ENCODE measurements at places on chromosomes 3 and 15.

DNA sequence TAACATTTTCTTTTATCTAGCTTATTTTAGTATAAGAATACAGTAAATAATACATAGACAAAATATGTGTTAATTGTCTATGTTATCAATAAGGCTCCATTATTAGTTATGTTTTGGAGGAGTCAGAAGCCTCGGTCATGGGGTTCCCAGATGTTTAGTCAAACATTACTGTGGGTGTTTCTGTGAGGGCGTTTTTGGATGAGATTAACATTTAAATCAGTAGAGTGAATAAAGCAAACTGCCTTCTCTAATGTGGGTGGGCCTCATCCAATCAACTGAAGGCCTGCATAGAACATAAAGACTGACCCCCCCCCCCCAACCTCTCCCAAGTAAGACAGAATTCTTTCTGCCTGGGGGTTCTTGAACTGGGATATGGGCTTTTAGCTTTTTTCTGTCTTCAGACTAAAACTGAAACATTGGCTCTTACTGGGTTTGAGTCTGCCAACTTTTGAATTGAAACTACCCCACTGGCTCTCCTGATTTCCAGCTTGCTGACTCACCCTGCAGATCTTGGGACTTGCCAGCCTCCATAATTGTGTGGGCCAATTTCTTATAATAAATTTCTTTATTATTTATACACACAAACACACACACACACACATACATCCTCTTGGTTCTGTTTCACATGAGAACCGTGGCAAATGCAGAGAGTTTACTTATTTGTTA lies 192.0 kb downstream of the TPRG1 start:
- DNase-seq = peak; percentile 50

DNA sequence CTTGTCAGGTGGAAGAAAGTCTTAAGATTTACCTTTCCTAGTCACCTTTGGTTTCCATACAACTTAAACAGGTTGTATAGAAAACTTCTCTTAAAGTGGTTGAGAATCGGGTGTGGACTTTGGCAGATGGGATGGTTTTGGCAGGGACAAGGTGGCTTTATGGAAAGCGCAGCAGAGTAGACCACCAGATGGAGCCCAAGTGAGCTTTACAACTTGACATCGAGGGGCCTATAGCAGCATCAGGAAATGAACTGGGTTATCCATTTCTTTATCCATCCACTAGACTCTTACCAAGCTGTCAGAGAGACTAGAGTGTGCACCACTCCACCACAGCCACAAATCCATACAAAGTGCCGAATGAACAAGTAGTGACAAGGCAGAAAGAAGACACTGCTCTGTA lies 85.3 kb upstream of the MBNL1 start:
- DNase-seq = peak; percentile 48

DNA sequence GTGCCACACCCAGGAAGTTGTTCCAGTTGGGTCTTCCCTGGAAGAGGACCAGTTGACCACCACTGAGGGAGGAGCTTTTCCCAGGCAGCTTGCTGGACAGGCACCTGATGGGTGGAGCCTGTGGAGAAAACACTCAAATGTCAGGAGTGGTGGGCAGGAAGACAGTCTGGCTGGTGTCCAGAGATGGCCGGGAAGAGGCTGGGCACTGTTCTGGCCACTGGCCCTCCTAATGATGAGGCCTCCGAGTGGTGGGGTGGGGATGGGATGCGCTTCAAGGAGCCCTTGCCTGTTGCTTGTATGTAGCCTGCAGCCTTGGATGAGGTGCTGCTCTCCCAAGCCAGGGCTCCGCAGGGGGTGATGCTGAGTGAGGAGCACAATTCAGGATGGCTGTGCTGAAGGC lies 12.3 kb downstream of the PLEKHO2 start:
- peak; percentile 29 for DNase-seq

DNA sequence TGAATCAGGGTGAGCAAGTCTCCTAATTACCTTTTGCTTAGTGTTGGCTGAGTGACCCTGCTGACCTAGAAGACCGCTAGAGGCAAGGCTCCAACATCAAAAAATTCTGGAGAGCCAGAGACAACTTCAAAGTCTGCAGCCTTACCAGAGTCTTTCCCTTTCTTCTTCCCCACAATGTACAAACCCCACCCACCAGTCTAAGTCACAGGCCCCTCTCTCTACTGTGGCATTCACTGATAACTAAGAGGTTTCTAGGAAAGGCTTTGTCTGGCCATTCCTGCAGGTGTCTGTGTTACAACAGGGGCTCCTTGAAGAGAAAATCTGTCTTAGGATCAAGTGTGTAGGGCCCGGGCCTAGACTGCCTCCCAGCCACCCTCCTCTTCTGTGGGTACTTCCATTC lies 525 bp downstream of the MYH15 start:
- DNase-seq = no peak

DNA sequence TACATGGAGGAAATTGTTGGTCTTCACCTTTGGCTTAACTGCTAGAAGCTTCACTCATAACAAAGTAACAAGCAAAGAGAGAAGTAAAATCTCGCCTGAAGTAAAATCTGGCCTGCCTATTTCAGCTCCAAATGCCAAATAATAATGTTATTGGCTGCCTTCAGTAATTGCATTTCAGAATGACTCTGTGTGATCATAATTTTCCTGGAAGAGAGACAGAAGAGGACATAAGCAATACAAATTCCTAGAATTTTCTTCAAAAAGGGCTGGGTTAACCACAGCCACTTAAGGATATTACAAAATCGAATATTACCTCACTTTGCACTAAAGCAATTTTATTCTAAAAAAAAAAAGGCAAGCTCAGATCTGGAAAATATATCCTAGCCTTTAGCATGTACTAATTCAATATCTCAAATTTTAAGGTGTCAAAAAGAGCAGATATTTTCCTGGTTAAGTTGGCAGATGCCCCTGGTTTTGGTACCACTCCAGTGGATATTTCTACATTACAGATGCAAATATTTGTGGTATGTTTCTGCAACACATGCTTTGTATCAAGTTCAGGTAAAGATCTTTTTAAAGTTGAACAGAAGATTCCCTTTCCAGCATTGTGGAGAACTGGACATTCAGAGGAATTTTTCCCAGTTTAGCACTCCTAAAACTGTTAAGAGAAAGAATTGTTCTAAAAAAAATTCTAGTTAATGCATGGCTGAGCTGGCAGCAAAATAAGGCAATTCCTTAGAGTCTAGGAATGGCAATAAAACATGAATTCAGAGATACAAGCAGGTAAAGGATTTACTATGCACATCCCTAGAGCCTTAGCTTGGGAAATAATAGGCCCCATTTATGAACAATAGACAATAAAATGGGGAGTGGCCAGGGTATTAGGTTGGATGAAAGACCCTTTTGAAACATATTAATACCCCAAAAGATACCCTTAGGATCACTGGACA lies 116.7 kb downstream of the STAC start:
- peak; percentile 70 for DNase-seq

GRCh38 chr3:71421820-71422566 lies 161.5 kb downstream of the FOXP1 start:
- DNase-seq = no peak

DNA sequence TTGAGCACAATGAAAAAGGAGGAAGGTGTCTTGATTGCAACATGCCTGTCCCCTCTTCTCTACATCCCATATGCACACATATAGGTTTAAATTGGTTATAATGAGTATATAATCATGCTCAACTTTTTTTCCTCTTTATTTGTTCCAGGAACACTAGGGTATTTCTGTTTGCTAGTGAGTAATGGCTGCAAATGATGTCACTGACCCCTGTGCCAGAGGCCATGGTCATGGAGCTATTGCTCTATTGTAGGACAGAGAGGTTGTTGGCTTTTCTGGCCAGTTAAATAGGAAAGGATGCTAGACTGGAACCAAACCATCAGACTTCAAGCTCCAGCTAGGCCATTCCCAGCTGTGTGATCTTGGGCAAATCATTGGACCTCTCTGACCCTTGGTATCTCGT lies 9.6 kb downstream of the ARHGEF3 start:
- DNase-seq = no peak

DNA sequence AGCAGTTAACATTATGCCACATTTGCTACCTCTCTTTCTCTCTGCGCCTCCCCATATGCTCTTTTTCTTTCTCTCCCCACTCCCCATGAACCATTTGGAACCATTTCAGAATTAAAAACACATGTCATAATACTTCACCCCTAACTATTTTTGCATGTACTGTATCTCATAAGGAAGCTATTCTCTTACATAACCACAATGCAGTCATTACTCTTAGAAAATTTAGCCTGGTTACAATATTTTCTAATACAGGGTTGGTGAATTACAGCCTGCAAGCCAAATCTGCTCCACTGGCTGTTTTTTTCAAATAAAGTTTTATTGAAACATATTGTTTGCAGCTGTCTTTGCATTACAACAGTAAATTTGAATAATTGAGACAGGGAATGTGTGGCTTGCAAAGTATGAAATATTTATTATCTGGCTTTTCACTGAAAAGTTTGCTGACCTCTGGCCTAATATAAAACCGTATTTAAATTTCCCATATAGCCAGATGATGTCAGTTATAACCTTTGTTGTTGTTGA lies 62.8 kb downstream of the SGO1 start:
- no peak for DNase-seq

- peak; percentile 92 for DNase-seq
Measured at GRCh38 chr3:108472001-108472591, 38.3 kb downstream of the MYH15 start.

GRCh38 chr3:45055411-45056143 lies 29.5 kb downstream of the CLEC3B start:
- peak; percentile 78 for DNase-seq

GRCh38 chr3:132730891-132731580 lies 8.8 kb upstream of the NPHP3 start:
- DNase-seq = peak; percentile 63

DNA sequence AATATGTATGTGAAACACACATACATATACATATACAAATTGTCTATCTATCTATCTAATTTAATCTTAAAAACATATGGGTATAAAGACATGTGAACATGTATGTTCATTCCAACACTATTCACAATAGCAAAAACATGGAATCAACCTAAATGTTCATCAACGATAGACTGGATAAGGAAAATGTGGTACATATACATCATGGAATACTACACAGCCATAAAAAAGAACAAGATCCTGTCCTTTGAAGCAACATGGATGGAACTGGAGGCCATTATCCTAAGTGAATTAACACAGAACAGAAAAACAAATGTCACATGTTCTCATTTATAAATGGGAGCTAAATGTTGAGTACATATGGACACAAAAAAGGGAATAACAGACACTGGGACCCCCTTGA lies 5.8 kb downstream of the CCR9 start:
- no peak for DNase-seq

GRCh38 chr3:65748326-65748725 lies 290.4 kb downstream of the MAGI1 start:
- no peak for DNase-seq

DNA sequence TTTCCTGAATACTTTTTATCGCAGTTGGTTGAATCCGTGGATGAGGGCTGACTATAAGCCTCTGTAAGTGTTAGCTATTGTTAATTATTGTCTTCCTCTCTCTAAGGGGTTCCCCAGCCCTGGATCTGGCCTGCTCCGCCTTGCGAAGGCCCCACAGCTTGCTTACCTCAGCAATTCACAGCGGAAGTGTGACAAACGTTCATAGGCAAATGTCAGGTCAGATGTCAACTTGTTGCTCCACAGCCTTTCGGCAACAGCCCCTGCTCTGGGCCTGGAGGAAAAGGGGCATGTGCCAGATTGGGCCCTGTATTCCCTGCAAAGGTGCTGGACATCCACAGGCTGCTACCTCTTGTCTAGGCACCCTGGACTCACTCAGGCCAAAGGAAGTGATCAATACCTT lies 25.3 kb upstream of the CELF6 start:
- DNase-seq = no peak

DNA sequence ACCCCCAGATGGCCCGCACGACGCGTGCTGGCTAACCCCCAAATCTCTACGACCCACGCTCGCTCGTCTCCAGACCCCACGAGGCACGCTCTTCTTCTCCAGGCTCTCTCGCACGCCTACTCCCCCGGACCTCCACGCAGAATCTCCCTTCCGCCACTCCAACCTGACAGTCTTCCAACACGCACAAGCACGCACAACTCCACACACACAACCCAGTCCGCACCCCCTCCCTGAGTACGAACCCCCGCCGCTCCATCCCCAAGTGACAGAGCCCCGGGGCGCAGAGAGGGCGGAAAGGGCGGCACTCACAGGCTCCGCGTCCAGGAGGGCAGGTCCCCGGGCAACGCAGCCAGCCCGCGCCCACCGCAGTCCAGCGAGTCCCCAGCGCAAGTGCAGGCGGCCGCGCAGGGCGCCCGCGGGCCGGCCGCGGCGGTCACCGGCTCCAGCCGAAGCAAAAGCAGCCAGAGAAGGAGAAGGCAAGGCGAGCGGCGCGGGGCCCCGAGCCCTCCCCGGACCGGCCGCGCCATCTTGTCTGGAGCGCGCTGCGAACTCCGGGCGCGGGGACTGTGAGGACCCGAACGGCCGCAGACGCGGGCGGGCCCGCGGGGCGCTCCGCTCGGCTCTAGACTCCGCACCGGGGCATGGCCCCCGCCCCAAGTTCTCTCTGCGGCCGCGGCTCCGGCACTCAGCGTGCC lies 794 bp downstream of the LRIG1 start:
- DNase-seq = no peak

Data from astrocyte of the spinal cord (primary cell).